ENCODE measurements at places on chromosomes 16 and 17. TPM values are rescaled to one million over a fixed set of nuclear protein-coding genes. Genes with fewer than 3 reads are reported as not detected.

The KRTAP4-6 gene
- not detected for total RNA-seq

The SLFN13 gene
- 7.9 TPM for total RNA-seq

The TRIM47 gene
- total RNA-seq, result 4.6 TPM

The RCVRN gene
- not detected for total RNA-seq

DNA sequence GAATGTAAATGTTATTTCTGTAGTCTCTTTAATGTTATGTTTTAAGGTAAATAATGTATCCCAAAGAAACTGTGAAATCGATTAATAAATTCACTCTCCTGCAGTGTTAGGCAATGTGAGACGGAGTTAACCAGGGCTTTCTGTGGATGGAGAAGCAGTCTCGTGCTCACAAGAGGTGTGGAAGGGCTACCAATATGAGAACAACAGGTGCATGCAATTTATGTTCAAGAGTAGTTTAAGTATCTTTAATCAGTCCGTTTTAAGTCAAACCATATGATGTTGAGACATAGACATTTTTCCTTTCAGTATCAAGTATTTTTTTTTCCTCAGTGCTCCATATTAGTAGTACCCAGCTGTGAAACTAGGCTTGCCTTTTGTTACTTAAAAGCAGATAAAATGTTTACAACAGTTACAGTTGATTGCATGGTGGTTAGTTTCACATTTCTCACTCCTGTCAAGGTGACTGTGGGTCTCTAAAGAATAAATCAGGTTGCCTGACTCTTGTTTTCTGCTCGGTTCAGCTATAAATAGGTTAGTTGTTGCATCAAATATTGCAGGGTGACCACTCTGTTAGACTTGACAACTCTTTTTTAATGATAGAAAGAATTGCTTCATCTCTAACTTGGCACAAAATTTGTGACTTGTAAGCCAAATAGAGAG, 54.4 kb downstream of the COX10 start:
- no peak for DNase-seq
